NCI-H2171 (cell line): ENCODE measurements at places on chromosomes 3 and 15.

DNA sequence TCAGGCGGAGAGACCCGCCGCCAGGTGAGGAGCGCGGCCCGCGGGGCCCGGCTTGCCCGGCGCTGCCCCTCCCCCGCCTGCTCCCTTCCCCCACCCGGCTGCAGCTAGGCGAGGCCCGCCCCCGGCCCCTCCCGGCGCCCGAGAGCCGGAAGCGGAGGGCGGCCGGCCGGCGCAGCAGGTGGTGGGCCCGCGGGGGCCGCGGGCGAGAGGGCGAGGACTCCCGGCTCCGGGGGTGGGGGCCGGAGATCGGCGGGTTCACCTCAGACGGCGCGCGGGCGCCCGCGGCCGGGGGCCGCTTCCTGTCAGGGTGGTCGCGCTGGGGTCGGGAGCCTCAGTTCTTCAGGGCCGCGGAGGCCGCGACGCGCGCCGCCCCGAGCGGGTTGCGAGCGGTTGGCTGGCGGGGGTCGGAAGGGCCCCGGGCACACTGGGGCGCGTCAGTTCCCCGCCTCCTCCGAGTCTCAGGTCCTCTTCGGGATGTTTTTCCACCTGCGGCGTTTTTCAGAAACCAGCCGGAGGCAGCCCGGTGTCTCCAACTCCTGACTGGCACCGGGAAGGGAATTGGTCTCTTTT, 395 bp downstream of the ZFAND6 start:
- DNase-seq = peak; percentile 76

- no peak for DNase-seq
These were observed 16.7 kb downstream of the MCTP2 start for GRCh38 chr15:94247789-94248638.

GRCh38 chr3:81837071-81837593, 75.7 kb upstream of the GBE1 start:
- no peak for DNase-seq

GRCh38 chr3:65871305-65872141, 167.2 kb downstream of the MAGI1 start:
- DNase-seq = peak; percentile 62

DNA sequence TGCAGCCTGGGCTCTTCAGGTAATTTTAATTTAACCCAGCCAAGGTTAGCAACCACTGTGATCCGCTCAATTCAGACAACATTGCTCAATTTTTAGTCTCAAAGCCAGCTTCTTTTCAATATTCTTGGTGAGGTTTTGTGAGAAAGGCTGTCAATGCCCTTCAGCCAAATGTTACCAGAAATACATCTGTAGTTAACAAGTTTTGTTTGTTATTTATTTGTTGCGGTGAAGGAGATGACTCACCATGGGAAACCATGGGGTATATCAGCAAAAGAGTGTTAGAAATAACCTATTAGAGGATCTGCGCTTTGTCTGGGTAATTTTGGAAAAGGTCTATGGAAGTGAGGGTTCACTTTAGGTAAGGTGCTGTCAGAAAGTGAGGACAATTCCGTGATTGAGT, 5.0 kb downstream of the SLC9C1 start:
- no peak for DNase-seq

GRCh38 chr3:102360183-102360860, 74.5 kb upstream of the ZPLD1 start:
- DNase-seq = no peak

GRCh38 chr3:38490281-38491030, 5.7 kb upstream of the EXOG start:
- DNase-seq = peak; percentile 12

DNA sequence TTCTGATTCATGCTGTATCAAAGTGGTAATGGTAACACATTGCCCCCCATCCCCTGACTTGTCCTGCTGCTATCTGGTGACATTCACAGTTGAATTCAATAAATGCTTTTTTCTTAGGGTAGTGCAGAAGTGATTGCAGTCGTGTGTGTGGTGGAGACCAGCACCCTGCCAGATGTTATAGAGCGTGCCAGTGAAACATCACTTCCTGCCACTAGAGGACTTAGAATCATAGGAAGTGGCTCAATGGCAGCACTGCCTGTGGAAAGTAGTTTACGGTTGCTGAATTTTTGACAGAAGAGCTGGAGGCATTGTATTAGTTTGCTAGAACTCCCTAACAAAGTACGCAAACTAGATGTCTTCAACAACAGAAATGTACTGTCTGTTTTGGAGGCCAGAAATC, 37.4 kb upstream of the P2RY12 start:
- DNase-seq = no peak

DNA sequence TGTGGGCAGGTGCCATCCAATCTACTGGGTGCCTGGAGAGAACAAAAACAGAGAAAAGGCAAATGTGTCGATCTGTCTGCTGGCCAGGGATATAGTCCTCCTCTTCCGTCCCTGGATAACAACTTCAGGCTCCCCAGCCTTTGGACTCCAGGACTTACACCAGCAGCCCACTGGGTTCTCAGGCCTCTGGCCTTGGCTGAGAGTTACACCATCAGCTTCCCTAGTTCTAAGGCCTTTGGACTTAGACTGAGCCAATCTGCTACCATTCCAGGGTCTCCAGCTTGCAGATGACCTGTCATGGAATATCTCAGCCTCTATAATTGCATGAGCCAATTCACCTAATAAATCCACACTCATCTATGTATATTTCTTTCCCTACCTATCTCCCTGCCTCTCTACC, 460.9 kb upstream of the ADAMTS9 start:
- DNase-seq = no peak

DNA sequence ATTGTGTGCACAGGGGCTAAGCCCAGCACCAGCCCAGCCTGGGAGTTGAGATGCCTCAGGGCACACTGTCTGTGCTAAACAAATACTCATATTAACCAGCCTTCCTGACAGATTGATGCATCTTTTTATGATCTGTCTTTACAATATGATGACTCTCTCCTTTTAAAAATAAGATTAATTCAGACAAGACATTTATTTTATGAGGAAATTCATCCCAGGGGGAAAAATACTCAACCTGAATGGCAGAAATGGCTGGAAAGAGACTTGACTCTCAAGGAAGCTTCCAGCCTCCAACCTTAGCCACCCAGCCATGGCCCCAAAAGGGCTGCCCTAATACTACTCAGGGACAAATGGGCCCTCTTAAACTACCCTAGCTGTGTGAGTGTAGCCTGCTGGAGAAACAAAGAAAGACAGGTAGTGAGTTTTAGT, 46.9 kb downstream of the NOX5 start:
- DNase-seq = no peak

DNA sequence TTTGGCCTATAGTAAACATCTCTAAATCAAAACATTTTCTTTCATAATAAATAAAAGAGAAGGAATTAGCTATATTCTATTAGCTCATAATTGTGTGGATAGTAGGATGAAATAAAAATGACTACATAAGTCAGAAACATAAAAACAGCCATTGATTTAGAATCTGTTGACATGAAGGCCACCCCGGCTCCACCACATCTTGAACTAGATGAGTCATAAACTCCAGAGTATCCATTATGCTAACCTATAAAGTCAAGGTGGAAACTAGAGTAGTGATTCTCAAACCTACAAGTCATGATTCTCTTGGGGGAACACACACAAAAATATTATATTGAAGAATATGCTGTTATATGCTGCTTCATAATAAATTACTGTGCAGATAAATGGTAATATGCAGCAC, 831.0 kb downstream of the TUSC7 start:
- no peak for DNase-seq
